Activated naive CD4-positive, alpha-beta T cell (primary cell): ENCODE measurements at places on chromosomes 12 and 14.

DNA sequence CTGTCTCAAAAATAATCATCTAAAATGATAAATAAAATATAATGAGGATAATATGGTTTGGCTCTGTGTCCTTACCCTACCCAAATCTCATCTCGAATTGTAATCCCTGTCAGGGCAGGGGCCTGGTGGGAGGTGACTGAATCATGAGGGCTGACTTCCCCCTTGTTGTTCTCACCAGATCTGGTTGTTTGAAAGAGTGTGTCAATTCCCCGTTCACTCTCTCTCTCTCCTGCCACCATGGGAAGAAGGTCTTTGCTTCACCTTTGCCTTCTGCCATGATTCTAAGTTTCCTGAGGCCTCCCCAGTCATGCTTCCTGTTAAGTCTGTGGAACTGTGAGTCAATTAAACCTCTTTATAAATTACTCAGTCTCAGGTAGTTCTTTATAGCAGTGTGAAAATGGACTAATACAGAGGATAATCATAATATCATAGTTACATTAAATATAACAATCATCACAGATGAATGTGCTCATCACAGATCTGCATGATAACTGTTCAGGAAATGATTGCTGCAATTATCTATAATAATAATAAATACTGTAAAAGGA is 12.6 kb downstream of the EFCAB11 start:
- DNase-seq = no peak

DNA sequence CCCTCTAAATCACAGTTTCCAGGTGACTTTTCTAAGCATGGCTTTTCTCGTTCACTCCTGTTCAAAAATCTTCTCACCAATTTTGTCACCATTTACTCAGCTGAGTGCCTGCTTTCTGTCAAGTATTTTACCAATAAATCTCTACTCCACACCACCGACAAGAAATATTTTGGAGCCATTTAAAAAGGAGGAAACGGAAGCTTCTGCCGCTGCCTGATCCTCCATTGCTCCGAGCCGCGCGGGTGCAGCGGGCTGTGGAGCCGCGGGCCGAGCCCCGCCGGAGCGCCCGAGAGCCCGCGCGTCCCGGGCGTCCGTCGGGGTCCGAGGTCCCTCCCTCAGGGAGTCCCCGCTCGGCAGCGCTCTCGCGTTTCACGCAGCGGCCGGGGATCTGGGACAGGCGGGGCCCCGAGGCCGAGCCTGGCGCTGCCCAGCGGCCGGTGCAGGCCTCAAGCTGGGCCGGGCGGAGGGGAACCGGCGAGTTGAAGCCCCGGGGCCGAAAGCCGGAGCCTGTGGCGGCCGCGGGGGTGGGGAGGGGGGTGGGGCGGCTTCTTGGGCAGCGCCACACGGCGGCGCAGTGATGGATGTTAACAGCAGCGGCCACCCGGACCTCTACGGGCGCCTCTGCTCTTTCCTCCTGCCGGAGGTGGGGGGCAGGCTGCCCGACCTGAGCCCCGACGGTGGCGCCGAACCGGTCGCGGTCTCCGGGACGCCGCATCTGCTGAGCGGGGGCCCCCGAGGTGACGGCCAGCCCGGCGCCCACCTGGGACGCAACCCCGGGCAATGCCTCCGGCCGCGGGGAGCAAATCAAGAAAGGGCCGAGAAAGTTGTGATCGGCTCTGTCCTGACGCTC is 1.1 kb upstream of the HEBP1 start:
- peak; percentile 44 for DNase-seq

- no peak for DNase-seq
Observed at GRCh38 chr12:89461649-89462612, 62.7 kb downstream of the GALNT4 start.

DNA sequence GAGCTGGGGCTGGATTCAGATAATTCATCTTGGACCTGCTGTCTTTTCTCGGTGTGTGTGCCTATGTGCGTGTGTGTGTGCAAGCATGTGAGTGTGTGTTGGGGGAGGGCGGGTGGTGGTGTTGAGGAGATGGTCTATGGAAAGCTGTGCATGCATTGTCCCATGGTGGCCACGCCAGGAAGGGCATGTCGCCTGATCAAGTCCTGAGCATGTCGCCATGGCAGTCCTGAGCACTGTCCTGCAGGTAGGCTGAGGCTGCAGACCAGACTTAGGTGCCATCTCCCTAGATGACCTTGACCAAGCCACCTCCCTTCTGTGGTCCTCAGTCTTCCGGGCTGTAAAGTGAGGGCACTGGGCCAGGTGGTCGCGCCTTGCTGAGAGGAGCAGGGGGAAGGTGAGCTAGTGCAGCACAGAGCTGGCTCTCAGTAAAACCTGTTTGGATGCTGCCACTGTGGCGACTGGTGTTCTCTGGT is 81.4 kb downstream of the PAPOLA start:
- DNase-seq = no peak

GRCh38 chr12:119069147-119069642 is 87.9 kb downstream of the SRRM4 start:
- DNase-seq = no peak

DNA sequence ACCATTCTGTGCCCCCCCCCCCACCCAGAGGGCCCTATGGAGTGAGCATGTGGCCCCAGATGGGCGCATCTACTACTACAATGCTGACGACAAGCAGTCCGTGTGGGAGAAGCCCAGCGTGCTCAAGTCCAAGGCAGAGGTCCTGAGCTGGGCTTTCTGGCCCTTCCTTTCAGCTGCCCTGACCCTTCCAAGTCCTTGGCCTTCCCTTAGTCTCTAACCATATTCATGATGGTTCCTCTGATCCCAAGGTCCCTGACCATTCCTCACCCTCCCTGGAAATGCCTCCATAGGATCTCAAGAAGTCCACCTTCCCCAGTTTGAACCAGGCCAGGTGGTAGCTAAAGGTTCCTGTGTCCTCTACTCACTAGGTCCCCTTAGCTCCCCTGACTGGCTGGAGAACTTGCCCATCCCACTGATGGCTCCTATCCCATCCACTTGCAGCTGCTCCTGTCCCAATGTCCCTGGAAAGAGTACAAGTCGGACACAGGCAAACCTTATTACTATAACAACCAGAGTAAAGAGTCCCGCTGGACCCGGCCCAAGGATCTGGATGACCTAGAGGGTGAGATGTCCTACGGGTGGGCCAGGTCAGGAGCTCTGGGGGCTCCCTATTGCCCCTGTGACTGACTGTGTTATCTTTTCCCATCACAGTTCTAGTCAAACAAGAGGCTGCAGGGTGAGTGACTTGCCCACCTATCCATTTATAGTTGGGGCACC is 9.8 kb downstream of the PRPF40B start:
- no peak for DNase-seq

DNA sequence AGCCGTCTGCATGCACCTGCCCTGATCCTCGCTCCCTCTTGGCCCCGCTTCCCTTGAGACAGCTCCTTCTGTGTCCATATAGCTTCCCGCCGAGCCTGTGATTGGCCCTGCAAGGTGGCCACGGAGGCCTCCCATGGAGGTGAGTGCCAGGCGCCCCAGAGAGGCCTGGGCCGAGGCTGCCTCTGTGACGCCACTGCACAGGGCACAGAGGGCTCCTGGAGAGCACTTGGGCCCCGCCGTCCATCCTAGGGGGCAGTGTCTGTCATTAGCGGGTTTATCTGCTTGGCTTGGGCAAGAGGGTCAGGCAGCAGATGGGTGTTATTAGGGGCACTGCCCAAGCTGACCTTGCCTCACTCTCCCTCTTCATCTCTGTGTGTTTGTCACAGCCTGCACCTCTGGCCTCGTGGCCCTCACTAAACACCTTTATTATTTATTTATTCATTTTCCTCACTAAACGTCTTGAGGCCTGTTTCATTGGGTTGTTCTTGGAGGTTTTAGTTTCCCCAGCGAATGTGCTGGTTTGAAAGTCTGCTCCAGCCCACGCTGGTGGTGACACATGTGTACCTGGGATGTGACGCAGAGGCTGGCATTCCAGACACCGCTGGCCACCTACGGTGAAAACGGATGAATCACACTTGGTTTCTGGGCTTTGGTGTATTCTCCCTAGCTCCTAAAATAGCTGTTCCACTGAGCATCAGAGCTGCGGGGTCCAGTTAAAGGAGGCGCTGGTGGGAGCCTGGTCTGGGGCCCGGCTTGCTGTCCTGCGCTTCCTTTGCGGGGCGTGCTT is 5.9 kb downstream of the ZFYVE21 start:
- DNase-seq = no peak

DNA sequence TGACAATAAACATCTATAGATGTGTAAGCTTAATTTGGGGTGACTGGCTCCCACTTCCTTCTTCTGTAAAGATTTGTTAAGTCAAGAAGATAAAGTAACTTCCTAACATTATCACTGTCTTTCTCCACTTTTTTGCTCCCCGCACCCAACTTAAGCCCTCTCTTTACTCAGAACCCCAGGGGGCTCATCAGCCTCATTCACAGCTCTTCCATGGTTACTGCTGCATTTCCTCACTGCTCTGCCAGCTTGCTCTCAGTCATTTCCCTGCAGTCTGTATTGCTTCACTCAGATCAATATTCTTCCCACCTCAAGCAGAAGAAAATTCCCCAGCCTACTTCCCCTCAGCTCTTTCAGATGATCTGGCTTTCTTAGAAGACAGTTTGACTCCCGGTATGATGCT is 102.0 kb downstream of the PIK3C2G start:
- DNase-seq = no peak

GRCh38 chr12:45827974-45828373 is 98.5 kb downstream of the ARID2 start:
- DNase-seq = no peak
